ENCODE measurements at places on chromosomes 11 and 22. TPM values are rescaled to one million over a fixed set of nuclear protein-coding genes. Genes with fewer than 3 reads are reported as not detected.

Gene RPS13
- 684 TPM for total RNA-seq

Gene OR52I2
- under 0.01 TPM for total RNA-seq

Gene OR2AT4
- not detected for total RNA-seq

Gene ADORA2A
- 1.00 TPM for total RNA-seq

Gene THY1
- 162 TPM for total RNA-seq

Gene DMC1
- 6.5 TPM for total RNA-seq

Gene TFIP11
- 40.1 TPM for total RNA-seq

Gene OR51A7
- total RNA-seq, result not detected

Gene OR2D2
- total RNA-seq, result 1.5 TPM

Gene SHISAL1
- total RNA-seq, result 14.9 TPM

Gene C1QTNF6
- total RNA-seq, result 4.0 TPM

Gene MPEG1
- total RNA-seq, result not detected

Measured in uterine smooth muscle cell (primary cell).